ENCODE measurements at places on chromosomes 1 and 21. TPM values are rescaled to one million over a fixed set of nuclear protein-coding genes. Genes with fewer than 3 reads are reported as not detected.
A peak's percentile ranks its signal among the peaks of the same experiment; 100 is the strongest.

NR1I3 gene
- total RNA-seq: not detected

ZNF684 gene
- total RNA-seq: 6.2 TPM

SLAMF7 gene
- total RNA-seq: 133 TPM

DENND1B gene
- total RNA-seq: 9.4 TPM

EVI5 gene
- 2.1 TPM for total RNA-seq

GRCh38 chr21:45889961-45890360, 91.6 kb upstream of the COL6A1 start:
- no peak for DNase-seq

TFF3 gene
- 0.74 TPM for total RNA-seq

CELA3B gene
- 4.1 TPM for total RNA-seq

TLR5 gene
- total RNA-seq: 0.56 TPM

- DNase-seq: no peak
Measured at GRCh38 chr21:16117851-16118590, 388.2 kb downstream of the USP25 start.

DNA sequence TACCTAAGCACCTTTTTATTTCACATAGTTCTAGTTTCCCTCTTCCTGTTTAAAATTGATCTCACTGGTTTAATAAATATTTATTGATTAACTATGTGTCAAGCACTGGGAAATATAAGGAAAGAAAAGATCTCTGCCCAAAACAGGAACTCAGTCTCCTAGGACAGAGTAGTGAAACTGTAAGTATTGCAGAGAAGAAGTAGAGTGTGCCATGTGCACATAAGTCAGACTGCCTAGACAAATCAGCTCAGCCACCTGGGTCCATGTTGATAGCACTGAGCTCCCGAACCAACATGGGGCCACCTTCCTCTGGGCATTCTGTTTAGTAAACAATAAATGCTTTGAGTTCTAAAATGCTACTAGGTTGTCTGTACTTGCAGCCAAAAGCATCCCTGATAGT, 9.8 kb upstream of the SSX2IP start:
- DNase-seq: no peak

DNA sequence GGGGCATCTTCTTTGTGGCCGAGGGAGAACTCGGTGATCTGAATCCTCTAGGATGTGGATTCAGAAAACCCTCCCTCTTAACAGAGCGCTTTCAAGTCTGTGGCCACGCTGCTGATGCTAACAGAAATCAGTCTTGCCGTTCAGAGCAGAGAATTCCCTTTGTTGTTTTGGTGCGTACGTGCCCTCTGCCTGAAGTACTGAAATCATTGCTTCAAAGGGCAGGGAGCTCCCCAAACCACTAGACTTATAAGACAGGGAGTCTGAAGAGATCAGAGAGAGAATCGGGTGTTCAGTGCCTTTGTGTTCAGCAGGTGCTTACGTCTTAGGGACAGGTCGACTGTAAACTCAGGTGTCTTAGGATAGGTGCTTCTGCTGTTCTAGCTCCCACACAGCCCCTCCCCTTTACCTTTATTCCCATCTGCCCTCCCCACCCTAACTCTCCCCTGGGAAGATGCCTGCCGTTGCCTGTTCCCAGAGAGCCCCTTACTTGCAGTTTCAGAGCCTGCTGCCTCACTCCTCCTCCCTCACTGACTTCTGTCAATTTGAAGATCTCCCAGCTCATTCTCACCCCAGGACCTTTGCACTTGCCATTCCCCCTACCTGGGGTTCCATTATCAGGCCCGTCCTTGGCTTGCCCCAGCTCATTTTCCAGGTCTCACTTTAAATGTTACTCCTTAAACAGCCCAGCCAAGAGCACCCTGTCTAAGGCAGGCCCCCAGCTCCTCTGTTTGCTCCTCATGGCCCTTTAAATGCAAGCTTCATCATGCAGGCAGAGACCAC, 143.0 kb downstream of the CAMTA1 start:
- no peak for DNase-seq

GRCh38 chr1:67586596-67586995, 98.4 kb upstream of the GADD45A start:
- no peak for DNase-seq

TMEM269 gene
- 0.13 TPM for total RNA-seq

SIM2 gene
- 0.15 TPM for total RNA-seq

HLX gene
- total RNA-seq: 2.3 TPM

GRCh38 chr1:34013958-34014737, 150.3 kb downstream of the HMGB4 start:
- no peak for DNase-seq

- no peak for DNase-seq
Measured at GRCh38 chr1:11126569-11126968, 26.9 kb upstream of the EXOSC10 start.

- DNase-seq: peak; percentile 66
Measured at GRCh38 chr1:156146020-156146768, 7.2 kb upstream of the SEMA4A start.

GRCh38 chr1:221923929-221924598, 182.2 kb upstream of the DUSP10 start:
- no peak for DNase-seq

PGLYRP4 gene
- total RNA-seq: 0.74 TPM

DNA sequence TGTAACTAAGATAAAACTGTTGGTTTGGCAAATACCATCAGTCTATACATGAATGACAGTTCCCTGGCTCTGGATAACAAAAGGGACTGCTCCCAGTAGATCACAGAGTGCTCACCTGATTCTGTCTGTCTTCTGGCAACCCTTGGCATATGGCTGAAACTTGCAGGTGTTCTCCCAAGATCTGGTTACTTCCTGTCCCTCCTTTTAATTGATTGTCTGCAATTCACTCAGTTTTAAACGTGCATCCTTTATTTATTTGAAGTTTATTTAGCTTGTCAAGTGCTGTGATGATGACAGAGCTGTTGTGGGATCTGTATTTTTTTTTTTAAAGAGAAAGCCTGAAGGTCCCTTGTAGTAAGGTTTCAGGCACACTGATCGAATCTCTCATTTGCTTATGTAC, 3.4 kb downstream of the KCNA3 start:
- DNase-seq: no peak

DNA sequence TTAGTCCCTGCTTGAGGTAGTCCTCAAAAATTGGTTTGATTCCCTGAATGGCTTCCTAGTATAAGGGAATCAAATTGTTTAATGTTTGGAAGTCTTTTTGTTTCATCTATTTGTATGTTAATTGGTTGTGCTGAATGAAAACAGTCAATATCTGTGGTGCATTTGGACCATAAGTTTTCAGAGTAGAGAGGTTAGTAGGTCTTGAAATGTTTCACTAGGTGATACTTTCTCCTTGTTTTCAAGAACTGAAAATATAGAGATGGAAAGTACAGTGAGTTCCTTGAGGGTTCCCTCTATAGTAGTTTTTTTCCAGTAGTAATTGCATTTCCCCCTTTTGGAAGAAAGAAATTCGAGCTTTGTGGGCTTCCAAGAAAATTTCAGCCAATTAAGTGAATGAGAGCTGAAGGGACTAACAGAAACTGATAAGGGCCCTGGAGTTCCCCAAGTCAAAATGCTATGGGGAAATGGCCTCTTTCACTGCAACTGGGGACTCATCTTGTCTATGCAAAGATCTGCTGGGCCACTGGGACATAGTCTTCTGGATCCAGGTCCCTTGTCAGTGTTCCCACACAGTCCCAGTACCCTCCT, 18.6 kb upstream of the CEP350 start:
- DNase-seq: no peak

DNA sequence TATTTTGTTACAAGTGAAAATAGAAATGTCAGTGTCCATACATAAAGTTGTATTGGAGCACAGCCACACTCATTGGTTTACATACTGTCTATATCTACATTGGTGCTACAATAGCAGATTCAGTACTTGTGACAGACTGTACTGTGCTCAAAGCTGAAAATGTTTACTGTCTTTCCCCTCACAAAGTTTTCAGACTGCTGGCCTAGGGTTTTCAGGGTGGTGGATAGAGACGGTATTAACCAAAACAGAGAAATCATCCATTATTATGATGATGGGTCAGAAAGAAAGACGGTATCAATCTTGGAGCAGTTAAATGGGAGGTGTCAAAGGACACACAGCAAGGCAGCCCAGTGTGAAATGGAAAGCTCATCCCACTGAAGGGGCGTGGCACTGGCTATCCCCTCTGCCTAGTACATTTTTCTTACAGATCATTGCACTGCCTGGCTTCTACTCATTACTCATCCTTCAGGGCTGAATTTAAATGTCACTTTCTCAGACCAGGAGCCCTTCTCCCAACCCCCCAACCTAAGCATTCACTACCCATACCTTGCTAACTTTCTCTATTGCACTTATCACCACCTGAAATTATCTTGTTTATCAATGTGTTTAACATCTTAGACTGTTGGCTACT, 10.2 kb downstream of the JAK1 start:
- no peak for DNase-seq

MEX3A gene
- total RNA-seq: 5.1 TPM

ZNF326 gene
- 21.7 TPM for total RNA-seq

GRCh38 chr21:15023776-15024175, 41.0 kb downstream of the NRIP1 start:
- DNase-seq: no peak

PIK3C2B gene
- total RNA-seq: 38.1 TPM

DNA sequence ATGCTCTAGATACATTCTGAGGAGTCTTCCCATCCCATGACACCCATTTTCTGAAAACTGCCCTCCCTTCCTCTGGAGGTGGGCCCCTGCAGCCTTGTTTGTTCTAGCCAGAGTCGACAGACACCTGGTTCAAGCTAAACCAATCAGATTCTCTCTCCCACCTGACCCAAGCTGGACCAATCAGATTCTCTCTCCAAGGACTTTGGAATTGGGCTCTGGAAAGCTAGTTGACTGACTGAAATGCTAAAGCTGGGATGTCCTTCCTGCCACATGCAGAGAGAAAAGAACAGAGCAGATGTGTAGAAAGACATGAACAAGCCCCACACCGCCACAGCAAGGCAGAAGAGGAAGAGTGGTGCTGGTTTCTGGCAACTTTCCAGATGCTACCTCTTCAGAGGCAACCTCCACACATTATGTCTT, 24.6 kb downstream of the ASAP3 start:
- DNase-seq: no peak

- DNase-seq: no peak
Measured at GRCh38 chr1:24071941-24072340, 40.0 kb downstream of the MYOM3 start.

GLRX2 gene
- total RNA-seq: 19.7 TPM

MXRA8 gene
- 0.54 TPM for total RNA-seq

MYCL gene
- total RNA-seq: 1.7 TPM

- no peak for DNase-seq
Measured at GRCh38 chr1:69673321-69673720, 105.6 kb downstream of the LRRC7 start.

GRCh38 chr21:42609811-42610210, 43.6 kb upstream of the PDE9A start:
- peak; percentile 83 for DNase-seq

DNA sequence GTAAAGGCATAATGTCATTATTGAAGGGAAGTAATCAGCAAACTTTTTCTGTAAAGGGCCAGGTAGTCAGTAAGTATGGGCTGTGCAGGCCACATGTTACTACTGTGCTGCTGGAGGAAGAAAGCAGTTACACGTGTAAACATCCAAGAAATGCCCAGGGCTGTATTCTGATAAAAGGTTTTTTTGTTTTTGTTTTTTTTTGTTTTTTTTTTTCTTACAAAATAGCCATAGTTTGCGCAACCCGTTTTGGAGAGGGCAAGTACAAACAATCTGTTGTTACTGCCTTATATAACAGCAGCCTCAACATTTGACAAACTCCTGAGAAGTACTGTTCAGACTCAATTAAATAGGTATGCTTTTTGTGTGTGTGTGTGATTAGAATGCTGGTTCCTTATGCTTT, 26.7 kb upstream of the MTMR11 start:
- DNase-seq: no peak

DNA sequence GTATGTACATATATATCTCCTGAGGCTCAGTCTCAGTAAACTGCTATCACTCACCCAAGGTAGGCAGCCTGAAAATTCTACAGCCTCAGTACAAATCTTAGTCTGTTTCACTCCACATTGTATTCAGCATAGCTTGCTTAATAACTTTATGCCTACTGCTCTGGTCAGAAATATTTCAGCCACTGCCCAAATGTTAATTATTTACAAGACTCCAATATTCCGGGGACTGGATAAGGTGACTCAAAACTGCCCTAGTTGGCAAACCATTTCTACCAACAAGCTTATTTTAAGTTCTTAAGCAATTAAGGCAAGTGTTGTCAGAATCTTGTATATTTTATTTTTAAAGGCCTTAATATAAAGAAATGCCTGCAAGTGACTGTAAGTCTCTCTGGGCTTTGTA, 114.8 kb downstream of the LRRIQ3 start:
- no peak for DNase-seq

DNA sequence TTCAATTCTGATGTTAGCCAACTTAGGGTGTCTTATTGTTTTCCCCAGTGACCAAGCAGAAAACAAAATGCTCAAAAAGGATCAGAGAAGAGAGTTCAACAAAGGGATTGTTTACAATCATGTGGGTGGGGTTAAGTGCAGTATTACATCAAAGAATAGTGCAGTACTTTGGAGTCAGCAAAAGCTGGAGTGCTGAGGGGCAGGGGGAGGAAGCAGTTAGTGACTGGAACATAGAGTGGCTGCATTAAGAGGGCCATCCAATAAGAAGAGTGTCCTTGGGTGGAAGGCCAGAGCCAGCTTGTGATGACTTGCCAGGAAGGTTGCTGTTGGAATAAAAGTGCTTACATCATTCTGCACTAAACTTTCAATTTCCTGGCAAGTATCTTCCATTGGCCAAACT, 175.5 kb downstream of the CYYR1 start:
- no peak for DNase-seq

DNA sequence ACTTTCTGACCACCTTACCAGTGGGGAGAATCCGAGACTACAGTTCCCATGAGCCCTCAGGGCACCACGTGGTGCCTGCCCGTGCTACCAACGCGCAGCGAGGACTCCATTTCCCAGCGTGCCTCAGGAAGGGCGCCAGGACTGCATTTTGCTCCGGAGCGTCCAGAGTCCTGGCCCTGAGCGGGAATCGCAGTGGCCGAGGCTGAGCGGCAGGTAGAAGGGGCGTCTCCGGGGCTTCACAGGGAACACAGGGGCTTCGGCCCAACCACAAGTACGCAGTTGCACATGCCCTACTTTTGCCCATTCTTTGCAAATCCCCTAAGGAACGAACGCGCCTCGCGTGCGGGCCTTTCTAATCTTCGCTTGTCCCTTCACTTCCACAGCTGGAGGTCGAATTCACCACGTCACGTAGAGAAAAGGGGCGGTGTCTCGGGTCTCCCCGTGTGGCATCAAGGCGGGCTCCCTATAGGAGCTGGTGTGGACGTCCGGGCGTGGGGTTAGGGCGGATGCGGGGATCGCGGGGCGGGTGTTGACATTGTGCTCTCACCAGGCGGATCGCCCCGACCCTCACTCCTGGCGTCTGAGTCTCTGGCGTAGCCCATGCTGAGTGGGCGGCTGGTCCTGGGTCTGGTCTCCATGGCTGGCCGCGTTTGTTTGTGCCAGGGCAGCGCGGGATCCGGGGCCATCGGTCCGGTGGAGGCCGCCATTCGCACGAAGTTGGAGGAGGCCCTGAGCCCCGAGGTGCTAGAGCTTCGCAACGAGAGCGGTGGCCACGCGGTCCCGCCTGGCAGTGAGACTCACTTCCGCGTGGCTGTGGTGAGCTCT, at the start of gene BOLA1:
Gene BOLA1 (plus strand): TSS at position 109 of the 825 bp plus-strand sequence. CDS start 492 bp downstream, at position 601.
- peak; percentile 67 for DNase-seq

Measured in GM12878 (cell line).